Brain (organoid and tissue), 16 donors: ENCODE measurements at places on chromosomes 13 and 19.
A peak's percentile ranks its signal among the peaks of the same experiment; 100 is the strongest.

GRCh38 chr13:71481046-71481445 is 386.0 kb downstream of the DACH1 start:
- peak; percentile 56 for DNase-seq

DNA sequence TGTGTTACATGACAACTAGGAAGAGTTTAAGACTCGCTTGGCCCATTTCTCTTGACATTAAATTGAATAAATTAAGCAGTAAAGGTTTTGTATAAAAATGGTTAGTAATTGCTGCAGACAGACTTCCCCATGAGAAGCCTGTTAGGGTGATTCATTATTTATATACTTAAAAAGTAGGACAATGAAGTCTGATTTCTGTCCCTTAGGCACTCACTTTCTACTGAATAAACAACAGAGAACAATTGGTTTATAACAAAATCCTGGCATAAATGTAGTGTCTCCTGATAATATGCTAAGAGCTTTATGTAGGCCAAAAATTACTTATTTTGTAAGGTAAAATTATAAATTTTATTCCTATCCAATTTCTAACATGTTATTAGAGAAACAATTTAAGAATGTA is 2138.5 kb upstream of the PCDH20 start:
- DNase-seq: no peak

DNA sequence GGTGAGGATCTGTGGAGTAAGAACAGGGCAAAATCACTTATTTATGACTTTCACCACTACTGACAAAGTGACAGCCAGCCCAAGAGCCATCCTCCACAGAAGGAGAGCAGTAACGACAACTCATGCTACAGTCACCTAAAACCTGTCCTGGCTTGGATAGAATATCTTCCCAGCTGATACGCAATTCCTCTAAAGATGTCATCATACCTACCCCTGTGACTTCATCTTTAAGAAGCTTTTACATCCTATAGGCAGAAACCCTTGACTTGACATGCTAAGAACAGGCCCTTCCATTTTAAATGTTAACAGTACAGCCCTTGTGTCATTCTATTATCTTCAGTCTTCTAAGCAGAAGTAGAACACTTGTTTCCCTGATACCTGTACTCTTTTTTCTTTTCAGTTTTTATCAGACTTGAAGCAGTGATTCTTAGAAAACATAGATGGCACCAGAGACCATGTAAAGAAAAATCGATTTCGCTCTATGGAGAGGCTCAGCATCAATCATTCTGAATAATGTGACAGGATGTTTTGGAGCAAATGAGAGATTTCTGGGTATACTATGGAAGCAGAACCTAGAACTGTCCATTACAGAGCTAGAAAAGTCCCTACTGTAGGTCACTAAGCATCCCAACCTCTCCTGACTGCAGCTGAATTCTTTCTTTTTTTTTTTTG is 20.1 kb downstream of the STOML3 start:
- peak; percentile 17 for DNase-seq

- no peak for DNase-seq
Measured at GRCh38 chr19:33022472-33023116, 42.1 kb downstream of the RHPN2 start.
